Gastroesophageal sphincter (tissue), 4 donors: ENCODE measurements at places on chromosomes 2 and 18. TPM values are rescaled to one million over a fixed set of nuclear protein-coding genes. Genes with fewer than 3 reads are reported as not detected.

- ATAC-seq, result no peak
These were observed 72.3 kb downstream of the SPATS2L start for GRCh38 chr2:200378652-200379290.

CTIF gene
- 45.6 TPM for total RNA-seq

- ATAC-seq, result no peak
These were observed 19.4 kb upstream of the RALBP1 start for GRCh38 chr18:9455718-9456511.

DNA sequence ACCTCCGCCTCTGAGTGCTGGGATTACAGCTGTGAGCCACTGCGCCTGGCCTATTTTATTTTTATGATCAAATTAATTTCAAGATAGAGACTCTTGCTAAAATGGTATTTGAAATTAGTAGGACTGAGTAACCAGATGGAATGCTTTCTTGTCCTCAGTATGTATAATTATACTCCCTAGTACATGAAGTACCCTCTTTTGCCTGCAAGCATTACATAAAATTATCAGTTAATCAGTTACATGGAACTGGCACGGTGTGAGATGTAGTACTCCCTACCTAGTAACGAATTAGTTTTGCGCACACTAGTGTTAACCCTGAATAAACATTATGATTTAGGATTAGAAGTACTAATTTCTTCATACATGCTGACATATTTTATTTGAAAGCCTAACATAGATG, 41.6 kb downstream of the RBBP8 start:
- ATAC-seq, result no peak

- ATAC-seq, result no peak
These were observed 32.3 kb downstream of the KCNIP3 start for GRCh38 chr2:95329401-95329800.

CIB4 gene
- total RNA-seq, result not detected

GRCh38 chr2:173291412-173291811, 63.3 kb upstream of the CDCA7 start:
- ATAC-seq, result no peak

DNA sequence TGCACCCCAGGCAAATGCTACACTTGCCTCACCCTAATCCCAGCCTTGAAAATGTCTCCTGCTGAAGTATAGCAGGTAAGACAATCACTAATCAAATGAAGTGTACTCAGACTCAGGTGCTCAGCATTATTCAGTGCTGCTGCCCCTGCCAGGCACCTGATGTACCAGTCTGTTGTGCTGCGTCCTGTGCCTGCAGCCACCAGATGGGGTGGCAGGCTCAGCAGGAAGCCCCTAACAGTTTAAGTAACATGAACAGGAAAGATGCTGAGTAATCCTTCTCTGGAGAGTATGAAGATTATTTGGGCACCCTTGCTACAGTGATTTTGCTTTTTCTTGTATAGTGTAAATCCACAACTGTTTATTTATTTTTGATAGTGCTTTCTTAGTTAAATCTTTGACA, 69.1 kb downstream of the TACR1 start:
- no peak for ATAC-seq

GRCh38 chr2:61045226-61045625, 20.4 kb upstream of the SANBR start:
- no peak for ATAC-seq

DNA sequence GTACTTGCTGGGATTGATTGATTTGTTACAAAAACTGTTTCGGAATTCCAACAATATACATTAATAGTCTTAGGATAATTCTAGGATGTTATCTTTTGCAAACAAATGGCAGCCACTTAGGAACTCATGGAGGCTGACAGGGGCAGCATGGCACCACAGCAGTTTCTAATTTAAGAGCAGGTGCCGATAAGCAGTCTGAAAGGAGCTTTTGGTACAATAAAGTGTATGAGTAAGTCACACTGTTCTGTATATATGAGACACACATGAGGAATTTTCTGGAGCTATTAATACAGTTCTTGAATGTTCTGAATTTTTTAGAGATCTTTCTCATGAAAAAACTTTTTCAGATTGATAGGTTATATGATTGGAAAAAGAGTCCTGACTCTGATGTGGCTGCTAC, 52.2 kb downstream of the EIF5B start:
- ATAC-seq, result peak; percentile 43

DNAJC27 gene
- total RNA-seq, result 7.5 TPM

STK17B gene
- 14.2 TPM for total RNA-seq

- peak; percentile 87 for ATAC-seq
These were observed 57.6 kb downstream of the SLC4A3 start for GRCh38 chr2:219684721-219685689.

- no peak for ATAC-seq
These were observed 3.7 kb downstream of the QPCT start for GRCh38 chr2:37348155-37348554.

ITGA4 gene
- total RNA-seq, result 3.3 TPM

SLC19A3 gene
- 0.69 TPM for total RNA-seq

- ATAC-seq, result no peak
These were observed 149.7 kb downstream of the HNMT start for GRCh38 chr2:138113871-138114525.

- ATAC-seq, result no peak
These were observed 42.8 kb upstream of the LDLRAD4 start for GRCh38 chr18:13175754-13176210.

TBR1 gene
- total RNA-seq, result not detected

EDAR gene
- total RNA-seq, result not detected

- no peak for ATAC-seq
These were observed at the start of gene AFF3 for GRCh38 chr2:100142393-100142792. TSS of gene AFF3 (minus strand) at chr2:100142590. CDS start at chr2:100104454, 38,136 bp downstream.

DNA sequence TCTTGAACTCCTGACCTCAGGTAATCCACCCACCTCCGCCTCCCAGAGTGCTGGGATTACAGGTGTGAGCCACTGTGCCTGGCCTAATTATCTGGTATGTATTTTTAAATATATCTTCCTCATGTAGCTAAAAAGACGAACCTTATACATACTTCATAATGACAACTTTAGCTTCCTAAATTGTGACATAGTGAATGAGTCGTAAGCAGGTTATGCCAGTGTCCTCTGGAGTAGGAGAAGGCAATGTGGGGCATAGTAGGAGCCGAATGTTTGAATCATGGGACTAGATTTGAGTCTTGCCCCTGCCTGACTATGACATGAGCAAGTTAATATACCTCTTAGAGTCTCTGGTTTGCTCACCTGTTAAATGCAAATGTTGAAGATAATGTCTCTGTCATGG, 95.8 kb upstream of the FOSL2 start:
- no peak for ATAC-seq

- no peak for ATAC-seq
These were observed 12.1 kb downstream of the ACTG2 start for GRCh38 chr2:73904952-73905351.

ORMDL1 gene
- total RNA-seq, result 70.5 TPM

NR4A2 gene
- 1.8 TPM for total RNA-seq

DNA sequence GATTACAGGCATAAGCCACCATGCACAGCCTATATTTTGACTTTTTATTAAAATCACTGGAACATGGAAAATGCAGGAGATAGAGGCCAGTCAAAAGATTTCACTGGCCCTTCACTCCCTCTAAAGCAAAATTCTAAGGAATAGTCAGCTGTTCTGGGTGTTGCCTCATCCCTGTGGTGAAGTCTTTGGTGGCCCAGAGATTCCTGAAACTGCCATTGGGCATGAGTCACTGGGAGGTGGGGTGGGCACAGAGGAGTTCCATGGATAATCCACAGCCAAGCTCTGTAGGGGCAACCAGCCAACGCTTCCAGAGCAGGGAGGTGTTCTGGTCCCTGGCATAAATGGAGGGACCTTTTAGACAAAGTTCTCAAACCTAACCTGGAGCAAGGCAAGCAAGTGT, 89.7 kb upstream of the TTC39C start:
- ATAC-seq, result peak; percentile 28

GRCh38 chr2:112728378-112729175, 7.8 kb downstream of the NT5DC4 start:
- no peak for ATAC-seq

DNA sequence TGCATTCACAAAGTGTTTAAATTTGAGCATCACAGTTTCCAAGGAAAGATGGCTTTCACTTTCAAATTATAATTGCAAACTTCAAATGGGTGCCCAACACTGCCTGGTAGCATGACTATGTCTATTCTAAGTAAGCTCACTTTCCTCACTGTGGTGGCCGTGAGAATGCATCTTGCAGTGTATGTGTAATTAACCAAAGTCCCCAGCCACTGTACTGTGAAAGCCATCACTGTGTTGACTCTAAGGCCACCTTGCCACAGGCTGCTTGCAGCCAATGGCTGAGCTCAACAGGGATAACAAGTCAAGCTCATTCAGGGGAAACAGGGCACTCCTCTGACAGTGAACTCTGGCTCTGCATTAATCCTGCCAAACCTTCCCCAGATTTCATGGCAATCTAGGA, 43.3 kb upstream of the LGALSL start:
- no peak for ATAC-seq

DNA sequence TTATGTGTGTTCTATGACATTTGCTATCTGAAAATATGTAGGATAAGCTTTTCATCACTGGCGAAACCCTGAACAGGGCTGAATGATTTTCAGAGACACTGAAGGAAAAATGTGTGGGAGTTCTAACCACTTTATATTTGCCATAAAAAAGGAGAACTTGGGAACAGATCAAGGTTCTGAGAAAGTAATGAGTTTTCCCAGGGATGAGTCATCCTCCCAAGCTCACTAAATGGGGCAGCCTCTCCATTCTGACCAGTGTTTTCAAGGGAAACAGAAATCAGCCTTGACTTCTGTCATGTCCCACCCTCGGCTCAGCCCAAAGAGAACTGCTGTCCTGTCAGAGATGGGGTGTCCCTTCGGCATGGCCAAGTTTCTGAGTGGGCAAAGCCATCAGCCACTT, 2109.8 kb upstream of the CELF4 start:
- no peak for ATAC-seq

RRM2 gene
- total RNA-seq, result 0.40 TPM
